Upper lobe of left lung (tissue), 6 donors: ENCODE measurements at places on chromosomes 3 and 15. TPM values are rescaled to one million over a fixed set of nuclear protein-coding genes. Genes with fewer than 3 reads are reported as not detected.

The PEX5L gene
- total RNA-seq: not detected

DNA sequence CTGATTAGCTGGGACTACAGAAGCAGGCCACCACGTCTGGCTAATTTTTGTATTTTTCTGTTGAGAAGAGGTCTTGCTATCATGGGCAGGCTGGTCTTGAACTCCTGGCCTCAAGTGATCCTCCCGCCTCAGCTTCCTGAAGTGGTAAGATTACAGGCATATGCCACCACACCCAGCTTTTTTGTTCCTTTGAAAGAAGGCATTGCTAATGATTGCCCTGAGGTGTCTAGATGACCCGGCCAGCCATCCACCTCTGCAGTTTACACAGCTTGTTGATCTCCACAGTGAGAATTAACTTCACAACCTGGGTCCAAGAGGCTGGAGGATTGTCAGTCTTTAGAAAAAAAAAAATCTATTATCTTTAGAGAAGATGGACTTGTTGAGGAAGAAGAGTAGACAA, 58.7 kb downstream of the SMAD3 start:
- DNase-seq: no peak
- H3K27ac ChIP-seq: peak overlapping the region; percentile 76
- H3K4me3 ChIP-seq: no peak overlapping the region

The NMNAT3 gene
- total RNA-seq: 6.9 TPM

GRCh38 chr15:39639037-39639436, 58.2 kb downstream of the THBS1 start:
- H3K4me3 ChIP-seq: no peak overlapping the region
- no peaks in the 10 kb centered on the region for H3K36me3 ChIP-seq
- H3K27ac ChIP-seq: no peak overlapping the region
- DNase-seq: no peak

DNA sequence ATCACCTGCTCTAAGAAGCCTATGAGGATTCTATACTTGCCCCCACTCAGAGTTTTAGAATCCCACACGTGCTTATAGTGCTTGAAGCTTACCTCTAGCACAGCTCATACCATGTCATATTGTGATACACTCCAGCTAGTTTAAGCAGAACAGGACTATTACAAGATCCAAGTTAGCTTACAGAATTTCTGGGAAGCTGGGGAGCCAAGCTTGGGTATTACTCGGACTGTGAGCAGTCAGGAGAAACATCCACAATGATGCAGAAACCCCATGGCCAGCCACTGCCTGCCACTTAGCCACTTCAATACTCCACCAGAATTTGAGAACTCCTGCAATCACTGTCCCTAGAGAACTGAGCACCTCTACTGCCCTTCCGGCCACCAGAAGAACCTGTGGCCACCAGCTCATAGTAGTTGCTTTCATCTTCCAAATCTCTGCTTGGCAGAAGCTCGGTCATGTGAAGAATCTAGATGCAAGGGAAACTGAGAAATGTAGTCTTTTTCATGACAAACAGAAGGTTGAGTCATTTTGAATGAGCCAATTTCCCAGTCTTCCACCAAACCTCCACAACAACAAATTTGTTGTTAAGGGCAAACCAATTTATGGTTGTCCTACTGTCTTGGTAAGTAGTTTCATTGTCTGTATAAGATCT, 27.7 kb upstream of the SSR3 start:
- no peak overlapping the region for H3K4me3 ChIP-seq
- H3K27ac ChIP-seq: no peak overlapping the region
- H3K27me3 ChIP-seq: no peaks in the 10 kb centered on the region
- H3K36me3 ChIP-seq: no peaks in the 10 kb centered on the region
- DNase-seq: no peak

DNA sequence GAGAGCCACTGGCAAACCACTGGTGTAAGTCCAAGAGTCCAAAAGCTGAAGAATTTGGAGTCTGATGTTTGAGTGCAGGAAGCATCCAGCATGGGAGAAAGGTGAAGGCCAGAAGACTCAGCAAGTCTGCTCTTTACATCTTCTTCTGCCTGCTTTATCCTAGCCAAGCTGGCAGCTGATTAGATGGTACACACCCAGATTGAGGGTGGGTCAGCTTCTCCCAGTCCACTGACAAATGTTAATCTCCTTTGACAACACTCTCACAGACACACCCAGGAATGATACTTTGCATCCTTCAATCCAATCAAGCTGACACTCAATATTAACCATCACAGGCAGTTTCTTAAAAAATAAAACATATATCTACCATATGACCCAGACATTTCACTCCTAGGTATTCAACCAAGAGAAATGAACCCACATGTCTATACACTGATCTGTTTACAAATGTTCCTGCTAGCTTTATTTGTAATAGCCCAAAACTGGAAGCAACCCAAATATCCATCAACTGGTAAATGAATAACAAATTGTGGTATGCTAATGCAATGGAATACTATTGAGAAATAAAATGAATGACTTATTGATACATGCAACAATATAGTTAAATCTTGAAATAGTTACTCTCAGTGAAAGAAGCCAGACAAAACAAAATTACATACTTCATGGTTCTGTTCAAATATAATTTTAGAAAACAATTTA, 373.8 kb downstream of the ZNF385D start:
- no peak overlapping the region for H3K27ac ChIP-seq
- H3K4me3 ChIP-seq: no peak overlapping the region
- no peaks in the 10 kb centered on the region for H3K27me3 ChIP-seq
- DNase-seq: no peak

The DUOX1 gene
- total RNA-seq: 532 TPM

DNA sequence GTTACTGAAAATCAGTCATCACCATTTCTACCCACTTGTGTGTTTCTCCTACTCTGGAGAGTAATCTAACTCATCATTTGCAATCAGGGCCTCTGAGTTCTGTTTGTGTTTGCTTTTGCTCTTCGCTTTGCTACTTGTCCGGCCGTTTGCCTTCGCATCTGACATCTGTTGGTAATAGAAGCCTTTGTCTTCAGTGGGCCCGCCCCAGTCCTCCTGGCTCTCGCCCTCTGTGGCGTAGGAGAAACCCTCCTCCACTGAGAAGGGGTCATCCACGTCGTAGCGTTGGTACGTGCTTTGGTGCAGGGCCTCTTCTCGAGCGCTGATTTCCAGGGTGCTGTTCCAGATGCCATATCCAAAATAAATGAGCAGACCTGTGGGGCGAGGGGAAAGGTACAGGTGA, 48.3 kb downstream of the CLDN11 start:
- no peak overlapping the region for H3K27ac ChIP-seq
- peaks cover 8% of the 10 kb centered on the region for H3K4me1 ChIP-seq
- H3K27me3 ChIP-seq: no peaks in the 10 kb centered on the region
- no peak for DNase-seq

- H3K4me3 ChIP-seq: no peak overlapping the region
- H3K27me3 ChIP-seq: no peaks in the 10 kb centered on the region
- DNase-seq: no peak
- no peak overlapping the region for H3K27ac ChIP-seq
- H3K36me3 ChIP-seq: no peaks in the 10 kb centered on the region
Observed at GRCh38 chr15:90598679-90599078, 69.0 kb downstream of the CRTC3 start.

DNA sequence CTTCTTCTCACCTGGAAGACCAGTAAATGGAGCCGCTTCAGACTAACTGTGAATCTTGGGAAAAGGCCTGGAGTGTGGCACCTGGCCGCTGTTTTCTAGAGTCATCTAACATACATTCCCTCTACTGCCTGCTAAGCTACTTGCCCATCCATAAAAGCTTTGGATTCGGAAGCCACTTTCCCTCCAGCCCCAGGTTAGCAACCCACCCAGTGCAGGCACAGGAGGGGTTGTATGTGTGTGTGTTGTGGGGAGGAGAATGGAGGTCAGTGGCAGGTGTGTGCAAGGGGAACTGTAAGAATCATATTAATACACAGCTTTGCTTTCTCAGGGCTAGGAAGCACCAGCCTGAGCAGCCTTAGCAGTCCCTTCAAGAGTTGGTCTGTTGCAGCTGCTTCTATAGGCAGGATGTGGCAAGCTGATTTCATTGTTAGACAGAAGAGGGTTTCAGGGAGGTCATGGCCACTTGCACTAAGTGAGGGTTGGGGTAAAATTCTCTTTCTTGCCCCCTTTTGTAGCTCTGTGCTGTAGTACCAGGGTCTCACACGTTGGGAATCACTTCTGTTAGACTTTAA, 8.9 kb downstream of the NSUN3 start:
- H3K4me1 ChIP-seq: no peaks in the 10 kb centered on the region
- DNase-seq: no peak
- H3K27ac ChIP-seq: no peak overlapping the region

The THBS1 gene
- total RNA-seq: 442 TPM

The GRM7 gene
- total RNA-seq: not detected

DNA sequence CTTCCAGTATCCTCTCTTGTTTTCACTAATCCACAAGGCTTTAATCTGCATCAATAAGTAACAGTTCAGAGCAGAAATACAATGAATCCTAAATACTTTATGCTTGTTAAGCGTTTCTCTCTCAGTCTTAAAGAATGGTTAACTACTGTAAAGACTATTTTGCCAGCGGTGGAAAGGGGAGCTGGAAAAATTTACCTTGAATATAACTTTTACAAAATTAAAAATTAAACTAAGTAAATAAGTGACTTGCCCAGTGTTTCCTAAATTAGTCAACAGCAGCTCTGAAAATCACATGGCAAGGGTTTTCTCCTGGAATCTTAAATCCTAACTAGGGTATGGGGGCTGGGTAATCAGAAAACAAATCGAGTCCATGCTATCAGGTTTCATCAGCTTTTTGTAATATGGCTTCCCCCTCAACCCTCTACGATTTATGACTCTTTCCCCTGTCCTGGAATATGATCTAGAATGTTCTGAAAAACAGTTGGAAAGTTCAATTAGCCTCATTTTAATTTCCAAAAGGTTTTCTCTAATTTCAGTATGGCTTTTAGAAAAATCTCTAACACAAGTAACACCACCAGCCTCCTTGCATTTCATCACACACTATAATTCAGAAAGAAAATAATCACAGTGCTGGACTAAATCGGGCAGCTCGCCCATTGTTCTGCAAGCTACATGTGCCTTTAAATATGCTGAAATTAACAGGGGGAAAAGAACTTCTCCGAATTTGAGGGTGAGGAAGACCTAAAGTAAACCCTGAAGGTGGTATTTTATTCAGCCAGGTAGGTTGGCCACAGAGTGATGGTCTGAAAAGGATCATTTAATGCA, 133.5 kb downstream of the ADAMTS9 start:
- H3K27ac ChIP-seq: no peak overlapping the region
- H3K27me3 ChIP-seq: no peaks in the 10 kb centered on the region
- DNase-seq: no peak
